ENCODE measurements at places on chromosomes 12 and 14.

DNA sequence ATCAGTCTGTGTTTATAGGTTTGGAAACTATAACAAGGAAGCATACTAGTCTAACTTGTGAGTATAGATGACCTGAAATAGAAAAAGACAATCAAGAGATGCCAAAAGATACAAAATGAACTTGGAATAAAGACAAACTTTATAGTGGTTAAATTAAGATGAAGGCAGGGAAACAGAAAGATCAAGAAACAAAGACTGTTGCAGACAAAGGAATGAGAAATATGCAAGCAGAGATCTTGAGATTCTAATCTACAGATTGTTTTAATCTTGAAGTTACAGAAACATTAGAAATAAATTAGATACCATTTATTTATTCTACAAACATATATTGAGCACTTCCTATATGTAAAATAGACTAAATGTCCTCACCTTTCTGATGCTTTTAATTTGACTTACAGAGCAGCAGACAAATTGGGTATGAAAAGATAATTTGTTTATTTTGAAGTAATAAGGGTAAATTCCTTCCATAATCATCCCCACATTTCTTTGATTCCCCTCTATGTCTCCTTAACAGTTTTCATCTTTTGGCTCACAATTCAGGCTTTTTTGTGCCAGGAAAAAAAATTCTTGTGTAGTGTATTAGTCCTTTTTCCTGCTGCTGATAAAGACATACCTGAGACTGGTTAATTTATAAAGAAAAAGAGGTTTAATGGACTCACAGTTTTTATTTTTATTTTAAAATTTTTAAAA, 134.4 kb downstream of the KITLG start:
- DNase-seq = no peak

GRCh38 chr14:99067141-99067920, 204.7 kb downstream of the BCL11B start:
- no peak for DNase-seq

GRCh38 chr12:91973813-91974212, 171.8 kb downstream of the BTG1 start:
- DNase-seq = no peak

DNA sequence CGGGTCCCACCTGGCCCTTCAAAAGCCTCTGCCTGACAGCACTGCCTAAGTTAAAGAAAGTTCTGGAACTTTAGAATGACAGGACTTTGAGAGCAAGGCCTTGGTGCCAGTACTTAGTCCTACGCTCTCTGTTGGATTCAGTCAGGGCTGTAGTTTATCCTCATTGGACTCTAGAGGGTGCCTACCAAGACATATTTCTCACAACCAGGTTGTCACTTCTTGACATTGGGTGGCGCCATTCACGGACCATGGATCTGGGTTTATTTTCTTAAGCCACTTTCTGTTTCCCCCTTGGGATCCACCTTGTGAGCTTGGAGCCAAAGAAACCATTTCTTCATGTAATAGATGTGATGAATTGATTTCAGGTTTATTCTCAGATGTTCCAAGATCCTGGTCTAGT, 787.0 kb upstream of the TBX3 start:
- DNase-seq = no peak

DNA sequence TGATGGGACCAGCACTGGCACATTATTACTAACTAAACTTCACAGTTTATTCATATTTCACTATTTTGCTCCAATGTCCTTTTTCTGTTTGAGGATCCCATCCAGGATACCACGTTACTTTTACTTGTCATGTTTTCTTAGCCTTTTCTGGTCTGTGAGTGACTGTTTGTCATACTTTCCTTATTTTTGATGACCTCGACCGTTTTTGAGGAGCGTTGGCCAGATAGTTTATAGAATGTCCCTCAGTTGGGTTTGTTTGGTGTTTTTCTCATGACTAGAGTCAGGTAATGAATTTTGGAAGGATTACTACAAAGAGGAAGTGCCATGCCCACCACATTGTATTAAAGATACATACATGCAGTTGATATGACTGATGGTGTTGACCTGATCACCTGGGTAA, 199.4 kb upstream of the CCND2 start:
- DNase-seq = no peak

Measured in NCI-H1092 (cell line).